ENCODE measurements at places on chromosomes 1 and 21.

DNA sequence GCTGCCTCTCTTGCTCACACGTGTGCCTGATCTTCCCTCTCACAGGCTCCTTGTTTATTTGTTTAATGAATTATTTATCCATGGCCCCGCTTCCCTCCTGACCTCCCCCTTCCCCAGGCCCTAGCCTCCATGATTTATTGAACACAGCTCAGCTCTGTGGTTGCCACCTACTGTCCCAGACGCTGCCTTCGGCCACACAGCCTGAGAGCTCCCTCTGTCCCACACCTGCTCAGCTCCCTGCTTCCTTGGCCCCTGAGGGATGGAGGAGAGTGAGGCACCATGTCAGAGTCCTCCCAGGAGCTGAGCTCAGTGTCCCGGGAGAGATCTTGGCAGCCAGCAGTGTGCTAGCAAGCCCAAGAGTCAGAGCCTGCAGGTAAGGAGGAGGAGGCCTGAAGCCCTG, 3.1 kb upstream of the EFNA3 start:
- no peak for DNase-seq

DNA sequence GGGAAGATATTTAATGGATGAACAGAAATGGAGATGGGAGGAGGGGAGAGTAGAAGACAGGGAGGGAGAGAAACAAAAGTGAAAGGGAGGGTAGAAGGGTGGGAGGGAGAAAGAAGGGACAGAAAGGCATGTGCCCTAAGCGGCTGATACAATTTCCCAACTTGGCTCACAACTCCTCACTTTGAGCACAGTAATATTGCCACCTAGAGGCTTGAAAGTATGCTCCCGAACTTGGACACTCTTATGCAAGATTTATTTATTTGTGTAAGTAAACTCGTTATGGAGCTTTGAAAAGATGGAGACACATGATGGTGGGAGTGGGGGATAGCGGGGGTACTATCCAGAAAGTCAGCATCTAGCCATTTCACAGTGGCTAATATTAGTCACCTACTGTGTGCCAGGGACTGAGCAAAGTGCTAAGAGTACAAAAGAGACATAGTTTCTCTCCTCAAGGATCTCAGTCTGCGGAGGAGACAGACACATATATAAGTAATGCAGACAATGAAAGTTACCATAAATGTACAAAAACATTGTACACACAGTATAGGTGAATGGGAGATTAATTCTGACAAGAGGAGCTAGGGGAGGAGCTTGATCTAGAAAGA, 189.7 kb downstream of the SEC16B start:
- DNase-seq = peak; percentile 73

GRCh38 chr1:200890818-200891773, 3.6 kb upstream of the INAVA start:
- DNase-seq = no peak

- DNase-seq = no peak
Measured at GRCh38 chr1:202579806-202580205, 130.4 kb downstream of the SYT2 start.

DNA sequence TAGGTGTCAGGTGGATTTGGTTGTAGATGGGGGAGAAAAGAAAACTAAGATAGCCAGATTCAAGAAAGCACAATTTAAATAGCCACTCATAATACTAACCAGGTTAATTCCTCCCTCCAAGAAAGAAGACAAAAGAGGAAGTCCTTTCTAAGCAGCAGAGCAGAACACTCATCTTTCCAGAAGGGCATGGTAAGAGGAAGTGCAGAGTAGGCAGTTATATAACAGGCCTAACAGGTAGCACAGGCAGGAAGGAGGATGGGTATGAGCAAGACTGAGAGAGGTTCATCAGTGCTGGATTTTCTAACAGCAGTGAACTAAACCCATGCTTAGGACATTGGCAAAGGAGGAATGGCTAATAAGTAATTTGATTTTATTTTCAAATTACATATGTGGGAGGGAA, 517.5 kb downstream of the PLPP3 start:
- DNase-seq = peak; percentile 39

GRCh38 chr1:211541720-211542477, 37.1 kb downstream of the SLC30A1 start:
- no peak for DNase-seq

DNA sequence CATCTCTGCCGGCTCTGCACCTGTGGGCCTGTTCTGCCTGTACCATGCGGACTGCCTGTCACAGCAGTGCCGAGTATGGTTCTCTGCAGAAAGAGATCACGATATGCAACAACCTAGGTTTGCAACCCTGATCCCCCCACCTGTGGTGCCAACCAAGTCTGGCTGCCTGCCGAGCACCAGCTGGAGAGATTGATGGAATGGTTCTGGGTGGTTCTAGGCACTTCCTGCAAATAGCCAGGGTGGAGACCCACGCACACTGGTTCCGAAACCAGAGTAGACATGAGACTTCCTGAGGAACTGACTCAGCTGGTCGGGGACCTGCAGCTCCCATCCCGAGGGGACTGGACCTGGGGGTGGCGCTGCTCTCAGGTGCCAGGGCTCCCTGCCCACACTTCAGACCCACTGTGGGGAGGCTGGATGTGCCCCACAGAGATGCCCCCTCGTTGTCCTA, 5.4 kb downstream of the TPRG1L start:
- DNase-seq = no peak

GRCh38 chr1:114310695-114311271, 157.1 kb upstream of the SYT6 start:
- DNase-seq = no peak

GRCh38 chr1:41442697-41443251, 41.7 kb downstream of the EDN2 start:
- DNase-seq = no peak
